ENCODE measurements at places on chromosomes 12 and 14.

- DNase-seq: no peak
Observed at GRCh38 chr12:113796852-113797534, 169.1 kb downstream of the RBM19 start.

DNA sequence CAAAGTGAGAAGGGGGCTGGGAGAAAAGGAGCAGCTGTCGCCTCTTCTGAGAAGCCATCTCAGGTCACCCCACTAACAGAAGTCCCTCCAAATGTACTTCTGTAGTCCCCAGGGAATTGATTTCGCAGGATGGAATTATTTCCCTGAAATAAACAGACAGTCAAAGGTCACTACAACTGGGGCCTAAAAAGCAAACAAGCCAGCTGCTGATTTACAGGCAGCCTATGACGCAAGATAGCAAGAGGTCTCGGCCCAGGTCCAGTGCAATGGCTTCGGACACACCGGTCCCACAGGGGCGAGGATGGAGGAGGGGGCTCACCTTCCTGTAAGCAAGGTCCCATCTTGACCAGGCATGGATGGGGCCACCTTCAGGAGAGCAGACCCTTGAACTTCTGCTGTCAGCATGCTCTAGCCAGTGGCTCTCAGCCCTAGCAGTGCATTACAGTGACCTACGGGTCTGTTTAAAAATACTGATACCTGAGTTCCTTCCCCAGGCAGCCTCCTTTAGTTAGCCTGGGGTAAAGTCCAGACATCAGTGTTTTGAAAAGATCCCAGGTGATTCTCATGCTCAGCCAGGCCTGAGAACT is 18.1 kb downstream of the NUAK1 start:
- DNase-seq: no peak

- DNase-seq: no peak
Observed at GRCh38 chr14:33323979-33324378, 385.3 kb downstream of the NPAS3 start.

GRCh38 chr14:101060171-101060601 is 156.7 kb upstream of the RTL1 start:
- DNase-seq: no peak

GRCh38 chr12:120377611-120378010 is 8.6 kb upstream of the MSI1 start:
- no peak for DNase-seq

- no peak for DNase-seq
Observed at GRCh38 chr12:69999561-69999960, 174.5 kb downstream of the MYRFL start.

DNA sequence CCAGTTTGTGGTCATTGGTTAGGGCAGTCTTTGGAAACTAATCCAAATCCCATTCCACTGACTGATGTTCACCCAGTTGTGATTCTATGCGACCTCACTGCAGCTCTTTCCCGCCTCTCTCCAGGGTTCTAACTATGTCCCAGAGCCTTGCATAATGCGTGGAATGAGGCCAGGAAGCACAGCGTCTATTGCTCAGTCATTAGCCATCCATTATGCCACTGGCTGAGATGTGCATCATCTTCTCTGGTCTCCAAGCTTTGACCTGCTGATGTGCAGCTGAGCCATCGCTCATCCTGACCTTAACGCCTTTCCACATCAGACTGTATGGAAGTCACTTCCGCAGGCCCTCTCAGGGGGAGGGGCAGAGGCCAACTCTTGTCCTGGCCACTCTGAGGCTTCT is 115.4 kb upstream of the VRK1 start:
- DNase-seq: no peak

DNA sequence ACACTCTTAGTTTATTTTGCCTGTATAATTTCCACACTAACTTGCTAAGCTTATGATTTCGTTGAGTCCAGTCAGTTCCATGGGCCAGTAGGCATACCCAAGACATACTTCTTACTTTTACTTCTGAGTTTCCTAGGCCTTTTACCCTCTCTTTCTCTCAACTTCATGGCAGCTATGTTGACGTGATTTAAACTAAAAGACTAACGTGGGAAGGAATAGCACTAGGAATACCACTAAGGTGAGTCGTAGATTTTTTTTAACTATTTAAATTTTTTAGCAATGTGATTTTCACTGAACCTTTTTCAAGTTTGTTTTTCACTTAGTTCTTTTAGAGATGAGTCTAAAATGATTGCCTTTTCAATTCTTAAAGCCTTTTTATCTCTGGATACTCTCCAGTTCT is 793.5 kb upstream of the NOVA1 start:
- DNase-seq: no peak

- no peak for DNase-seq
Observed at GRCh38 chr12:63893170-63893569, 48.7 kb downstream of the SRGAP1 start.

DNA sequence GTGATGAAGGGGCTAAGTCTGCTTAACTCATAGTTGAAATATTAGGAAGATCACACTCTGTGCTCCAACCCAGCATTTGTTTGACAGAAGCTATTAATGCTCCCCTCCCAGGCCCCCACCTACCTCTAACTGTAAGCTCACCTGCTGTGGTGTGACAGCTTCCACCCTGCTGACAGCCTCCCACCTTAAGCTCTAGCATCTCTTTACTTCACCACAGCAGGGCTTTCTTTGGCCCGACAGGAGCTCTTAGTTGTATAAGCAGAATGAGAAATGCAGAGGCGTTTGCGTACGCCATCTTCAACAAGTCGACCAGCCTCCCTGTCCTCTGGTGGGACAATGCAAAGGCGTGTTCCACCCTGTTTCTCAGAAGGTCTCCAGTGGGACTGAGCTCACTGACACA is 80.1 kb upstream of the OSBPL8 start:
- no peak for DNase-seq

GRCh38 chr14:64703395-64704142 is 655 bp upstream of the PLEKHG3 start:
- DNase-seq: no peak

DNA sequence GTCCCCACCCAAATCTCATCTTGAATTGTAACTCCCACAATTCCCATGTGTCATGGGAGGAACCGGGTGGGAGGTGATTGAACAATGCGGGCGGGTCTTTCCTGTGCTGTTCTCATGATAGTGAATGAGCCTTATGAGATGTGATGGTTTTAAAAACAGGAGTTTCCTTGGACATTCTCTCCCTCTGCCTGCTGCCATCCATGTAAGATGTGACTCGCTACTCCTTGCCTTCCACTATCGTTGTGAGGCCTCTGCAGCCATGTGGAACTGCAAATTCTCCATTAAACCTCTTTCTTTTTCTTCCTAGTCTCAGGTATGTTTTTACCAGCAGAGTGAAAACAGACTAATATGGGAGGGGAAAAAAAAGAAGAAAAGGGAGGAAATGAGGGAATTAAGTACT is 22.6 kb upstream of the ARHGAP5 start:
- no peak for DNase-seq

DNA sequence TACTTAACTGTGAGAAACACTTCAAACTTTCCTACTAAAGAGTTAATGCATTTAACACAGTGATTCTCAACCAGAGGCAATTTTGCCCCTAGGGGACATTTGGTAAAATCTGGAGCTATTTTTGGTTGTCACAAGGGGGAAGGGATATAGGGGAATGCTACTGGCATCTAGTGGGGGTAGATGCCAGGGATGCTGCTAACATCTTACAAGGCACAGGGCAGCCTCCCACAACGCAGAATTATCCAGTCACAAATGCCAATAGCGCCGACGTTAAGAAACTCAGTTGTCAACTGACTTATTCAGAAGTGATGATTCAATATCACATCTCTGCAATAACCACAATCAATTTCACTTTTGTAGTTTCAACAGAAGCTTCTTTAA is 2.0 kb downstream of the EEA1 start:
- no peak for DNase-seq

DNA sequence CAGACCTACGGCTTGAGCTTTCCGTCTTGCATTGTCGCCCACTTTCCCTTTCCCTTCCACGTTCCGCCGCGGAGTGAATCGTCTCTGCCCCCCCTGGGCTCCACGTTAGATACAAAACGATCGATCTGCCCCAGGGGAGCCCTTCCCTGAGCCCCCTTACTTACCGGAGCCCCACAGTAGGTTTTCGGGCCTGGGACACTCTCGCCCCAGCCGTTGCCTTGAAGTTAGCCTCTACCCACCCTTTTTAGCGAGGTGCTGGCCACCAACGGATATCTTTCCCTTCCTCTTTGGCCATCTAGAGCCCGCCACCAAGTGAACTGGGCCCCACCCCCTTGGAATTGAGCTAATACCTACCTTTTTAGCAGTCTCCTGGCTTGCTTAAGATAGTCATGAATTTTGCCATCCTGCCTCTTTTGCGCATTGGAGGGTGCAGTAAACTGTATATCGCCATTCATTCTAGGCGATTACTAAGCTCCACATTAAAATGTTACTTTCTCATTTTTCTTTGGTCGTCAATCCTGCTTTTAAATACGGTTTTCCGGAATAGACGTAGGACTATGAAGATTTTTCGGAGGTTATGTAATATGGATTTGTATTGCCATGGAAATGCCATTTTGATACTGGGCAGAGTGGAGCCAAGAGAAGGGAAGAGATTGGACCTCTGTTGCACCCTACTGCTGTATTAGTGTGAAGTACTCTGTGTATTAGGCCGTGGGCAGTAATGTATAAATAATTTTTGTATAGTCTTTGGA is 764 bp downstream of the RBM25 start:
- DNase-seq: no peak

GRCh38 chr12:131159660-131160059 is 206.0 kb downstream of the ADGRD1 start:
- no peak for DNase-seq

All from GM18507 (cell line).